ENCODE measurements at places on chromosomes 4 and X.

GRCh38 chr4:172573899-172574298 lies 594.7 kb upstream of the GALNT7 start:
- DNase-seq, result no peak

DNA sequence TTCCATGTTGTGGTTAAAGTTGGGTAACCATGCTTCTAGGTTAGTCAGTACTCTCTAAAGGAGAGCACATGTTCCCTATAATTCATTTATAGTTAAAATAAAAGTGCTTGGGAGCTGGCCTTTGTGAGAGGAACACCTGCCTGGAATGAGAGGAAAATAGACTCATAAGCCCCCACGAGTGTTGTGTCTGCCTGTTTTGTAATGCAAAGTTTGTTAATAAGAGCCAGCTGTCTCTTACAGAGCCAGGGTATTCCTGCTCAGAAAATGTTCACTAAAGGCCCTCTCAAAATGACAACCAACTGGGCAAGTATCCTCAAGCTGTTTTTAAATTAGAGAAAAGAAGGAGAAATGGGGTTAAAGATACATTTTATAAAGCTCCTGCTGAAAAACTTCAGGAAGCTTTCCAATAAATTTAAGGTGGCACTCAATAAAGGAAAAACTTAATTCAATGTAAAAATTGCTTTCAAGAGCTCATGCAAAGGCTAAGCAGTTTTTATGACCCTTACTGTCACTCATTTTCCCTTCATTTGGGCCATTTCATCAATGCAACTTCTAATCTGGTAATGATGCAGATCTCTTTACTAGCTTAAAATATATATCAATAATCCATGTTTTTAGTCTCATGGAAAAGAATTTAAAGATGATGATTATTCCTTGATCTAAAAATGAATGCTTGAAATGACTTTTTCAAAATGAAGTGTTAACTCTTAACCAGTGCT lies 793.6 kb downstream of the STPG2 start:
- DNase-seq, result no peak

DNA sequence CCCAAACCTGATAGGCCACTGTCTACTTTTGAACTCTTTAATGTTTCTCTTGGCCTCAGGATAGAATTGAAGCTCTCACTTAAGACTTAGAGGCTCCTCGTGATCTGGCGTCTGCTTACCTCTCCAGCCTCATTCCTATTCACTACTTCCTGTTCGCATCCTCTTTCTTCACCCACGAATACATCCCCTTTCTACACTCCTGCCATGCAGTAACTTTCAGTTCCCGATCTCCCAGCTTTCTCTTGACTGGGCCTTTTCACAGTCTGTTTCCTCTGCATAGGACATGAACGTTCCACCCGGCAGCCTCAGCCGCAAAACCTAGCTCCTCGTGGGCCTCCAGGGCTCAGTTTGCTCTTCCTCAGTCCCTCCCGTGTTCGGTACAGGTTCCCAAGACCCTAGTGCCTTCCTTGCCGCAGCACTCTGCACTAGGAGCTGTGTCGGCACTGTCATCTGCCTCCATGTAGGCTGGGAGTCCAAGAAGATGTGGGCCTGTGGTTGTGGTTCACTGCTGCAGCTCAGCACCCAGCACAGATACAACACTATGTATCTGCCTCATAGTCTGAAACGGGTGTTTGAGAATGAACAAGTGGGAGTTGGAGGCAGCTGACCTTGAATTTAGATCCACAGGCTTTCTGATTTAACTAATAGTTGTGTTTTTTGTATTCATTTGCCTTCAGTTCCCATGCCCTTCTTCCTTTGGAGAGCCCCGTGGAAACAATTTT lies 15.8 kb downstream of the RPL39 start:
- no peak for DNase-seq

- no peak for DNase-seq
Measured at GRCh38 chr4:15914291-15914690, 24.2 kb downstream of the FGFBP1 start.

DNA sequence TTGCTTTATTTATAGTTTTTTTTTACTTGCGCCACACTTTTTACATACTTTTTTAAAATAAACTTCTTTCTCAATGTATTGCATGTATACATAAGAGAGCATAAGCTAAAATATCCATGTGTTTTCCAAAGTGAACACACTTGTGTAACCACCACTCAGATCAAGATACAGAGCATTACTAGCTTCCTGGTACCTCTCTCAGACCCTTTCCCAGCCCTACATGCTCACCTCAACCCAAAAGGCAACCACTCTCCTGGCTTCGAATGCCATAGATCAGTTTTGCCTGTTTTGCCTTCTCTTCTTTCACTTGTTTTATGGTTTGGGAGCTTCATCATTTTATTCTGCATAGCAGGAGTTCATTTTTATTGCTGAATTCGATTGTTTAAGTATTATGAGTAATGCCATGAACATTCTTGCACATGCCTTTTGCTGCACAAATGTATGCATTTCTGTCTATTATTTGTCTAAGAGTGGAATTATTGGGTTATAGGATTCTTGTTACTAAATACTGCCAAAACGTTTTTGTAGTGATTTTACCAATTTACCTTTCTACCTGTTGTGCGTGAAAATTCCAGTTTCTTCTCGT lies 45.9 kb upstream of the NUDT6 start:
- no peak for DNase-seq

- no peak for DNase-seq
Measured at GRCh38 chr4:121050300-121050699, 22.0 kb downstream of the NDNF start.

DNA sequence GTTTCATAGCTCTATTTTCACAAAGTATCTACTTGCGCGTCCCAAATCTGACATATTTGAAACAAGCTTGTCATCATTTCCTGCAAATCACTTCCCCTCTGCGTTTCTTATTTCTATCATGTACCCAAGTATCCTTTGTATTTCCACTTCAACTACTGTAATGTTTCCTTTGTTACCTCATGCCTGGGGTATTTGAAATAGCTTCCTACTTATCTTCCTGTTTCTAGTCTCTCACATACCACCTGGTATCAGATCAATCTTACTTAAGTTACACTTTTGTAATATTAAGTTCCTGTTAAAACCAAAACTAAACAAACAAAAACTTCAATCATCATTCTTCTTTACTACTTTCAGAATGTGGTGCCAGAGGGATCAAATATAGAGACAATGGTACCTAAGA lies 93.6 kb upstream of the SMAD1 start:
- DNase-seq, result no peak

DNA sequence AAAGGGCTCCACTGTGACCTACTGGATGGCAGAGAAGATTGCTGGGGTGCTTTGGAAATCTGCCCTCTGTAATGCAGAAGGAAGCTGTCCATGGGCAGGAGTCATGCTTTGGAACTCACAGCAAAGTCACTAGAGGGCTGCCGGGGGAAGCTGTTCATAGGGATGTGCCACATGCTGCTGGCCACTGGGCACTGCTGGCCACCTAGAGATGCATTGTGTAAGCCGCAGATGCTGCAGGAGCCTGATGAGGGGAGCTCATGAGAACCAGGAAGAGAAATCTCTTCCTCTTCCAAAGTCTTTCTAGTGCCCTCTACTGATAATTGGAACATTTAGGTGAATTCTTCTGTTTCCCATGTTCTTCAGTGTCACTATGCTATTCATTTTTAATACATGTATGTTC lies 31.2 kb upstream of the UXT start:
- DNase-seq, result no peak

- no peak for DNase-seq
Measured at GRCh38 chrX:9440116-9440844, 24.6 kb upstream of the TBL1X start.

DNA sequence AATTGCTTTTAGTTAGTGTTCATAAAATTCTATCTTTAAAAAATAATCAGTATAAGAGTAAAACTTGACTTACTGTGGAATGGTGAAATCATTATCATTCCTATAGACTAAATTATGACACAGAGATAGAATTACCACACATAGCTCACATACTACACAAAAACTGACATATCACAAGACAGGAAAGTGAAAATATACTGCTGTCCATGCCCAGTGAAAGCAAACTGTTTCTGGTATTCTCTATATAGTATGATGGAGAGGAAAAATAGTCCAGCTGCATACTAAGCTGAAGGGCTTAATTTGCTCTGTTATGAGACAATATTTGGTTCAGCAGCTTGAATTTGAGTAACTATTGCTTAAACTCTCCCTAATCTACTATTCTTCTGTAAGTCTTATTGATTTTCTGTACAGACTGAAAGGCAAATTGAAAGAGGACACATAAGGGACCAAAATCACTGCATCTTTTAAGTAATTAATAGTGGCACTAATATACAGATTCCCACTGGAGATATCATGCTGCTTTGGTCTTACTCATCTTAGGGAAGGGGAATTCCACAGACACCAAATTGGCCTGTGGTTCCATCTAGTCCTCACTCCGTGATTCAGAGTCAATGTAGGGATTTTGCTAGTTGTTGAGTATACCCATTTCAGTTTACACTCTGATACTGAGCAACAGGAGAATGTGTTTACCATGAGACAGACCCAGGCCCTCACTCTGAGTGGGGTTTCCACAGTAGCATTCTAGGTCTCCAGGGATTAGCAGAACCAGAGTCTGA lies 47.4 kb upstream of the AGA start:
- no peak for DNase-seq

GRCh38 chrX:34560180-34560579 lies 96.9 kb downstream of the TMEM47 start:
- DNase-seq, result no peak

- DNase-seq, result peak; percentile 12
Measured at GRCh38 chr4:106238820-106239420, 77.1 kb downstream of the TBCK start.

GRCh38 chrX:35868501-35868900 lies 51.0 kb upstream of the CFAP47 start:
- no peak for DNase-seq

- no peak for DNase-seq
Measured at GRCh38 chr4:180993244-180993836, 1249.9 kb upstream of the TENM3 start.

- no peak for DNase-seq
Measured at GRCh38 chr4:150938873-150939499, 76.1 kb downstream of the LRBA start.

DNA sequence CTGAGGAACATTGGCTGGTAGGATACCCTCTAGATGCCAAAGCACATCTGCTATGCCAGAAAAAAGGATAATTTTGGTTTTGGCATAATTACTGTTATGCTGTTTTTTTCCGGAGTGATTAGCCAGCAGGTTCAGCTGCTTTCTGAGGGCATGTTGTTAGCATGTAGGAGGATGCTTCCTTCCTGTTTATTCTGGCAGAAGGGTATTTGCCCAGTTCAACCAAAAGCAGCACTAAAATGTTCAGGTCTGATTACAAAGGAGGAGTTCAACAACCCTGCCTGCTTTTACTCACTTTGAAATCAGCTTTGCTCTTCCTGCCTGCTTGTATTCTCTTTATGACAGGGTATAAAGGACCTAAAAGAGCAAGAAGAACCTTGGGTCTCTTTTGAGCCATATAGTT lies 21.9 kb downstream of the ERCC6L start:
- no peak for DNase-seq

DNA sequence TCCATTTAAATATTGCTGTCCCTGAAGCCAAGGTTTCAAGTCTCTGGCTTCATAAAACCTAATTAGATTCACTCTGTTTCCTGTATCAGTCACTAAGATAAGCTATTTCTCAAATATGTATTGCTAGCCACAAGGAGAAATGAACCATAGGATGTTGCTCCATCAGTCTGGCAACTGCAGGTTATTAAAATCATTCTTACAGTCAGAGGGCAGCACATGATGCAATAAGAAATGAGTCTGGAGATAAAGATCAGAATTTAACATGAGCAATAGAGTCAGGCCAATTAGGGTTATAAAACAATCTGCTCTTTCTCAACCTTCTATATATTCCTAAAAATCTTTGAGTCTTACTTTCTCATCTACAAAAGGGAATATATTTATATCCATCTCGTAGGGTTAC lies 7.2 kb downstream of the PRKG2 start:
- no peak for DNase-seq

GRCh38 chrX:75337525-75337924 lies 63.6 kb downstream of the UPRT start:
- no peak for DNase-seq

DNA sequence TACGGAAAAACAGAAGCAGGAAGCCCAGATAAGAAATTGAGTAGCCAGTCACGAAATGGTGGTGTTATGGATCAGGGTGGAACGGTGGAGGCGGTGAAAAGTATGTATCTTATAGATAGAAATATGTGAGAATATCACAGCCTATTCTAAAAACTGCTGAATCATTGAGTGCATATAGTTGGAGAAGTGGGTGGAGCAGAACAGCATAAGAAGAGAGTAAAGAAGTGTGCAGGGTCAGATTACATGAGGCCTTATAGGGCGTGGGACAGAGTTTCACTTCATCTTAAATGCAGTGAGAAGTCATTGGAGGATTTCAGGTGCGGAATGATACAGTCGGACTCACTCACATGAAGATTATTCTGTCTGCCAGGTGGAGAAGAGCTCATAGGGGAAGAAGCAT lies 293.1 kb downstream of the TRIML1 start:
- DNase-seq, result no peak

GRCh38 chr4:108031427-108032083 lies 41.9 kb downstream of the HADH start:
- peak; percentile 42 for DNase-seq

DNA sequence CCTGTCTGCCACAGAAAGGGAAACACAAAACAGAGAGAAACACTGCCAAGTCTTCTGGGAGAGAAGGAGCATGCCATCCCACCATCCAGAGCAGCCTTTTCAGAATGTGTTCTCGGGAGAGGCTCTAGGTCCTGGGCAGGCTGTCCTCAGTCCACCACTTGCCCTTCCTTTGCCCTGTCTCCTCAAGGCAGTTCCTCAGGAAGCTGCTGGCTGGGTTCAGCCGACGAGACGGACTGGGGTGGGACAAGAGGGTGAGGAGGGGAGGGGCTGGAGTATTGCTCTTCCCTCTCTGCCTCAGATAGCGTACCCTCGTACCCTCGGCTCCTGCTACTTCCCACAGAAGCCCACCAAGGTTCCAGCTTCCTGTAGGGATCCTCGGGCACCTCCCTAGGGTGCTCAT lies 26.6 kb upstream of the LGI2 start:
- no peak for DNase-seq

GRCh38 chr4:113837397-113837796 lies 75.9 kb upstream of the CAMK2D start:
- DNase-seq, result no peak
